ENCODE measurements at places on chromosomes 3 and 15.

- no peak for DNase-seq
These were observed 988.1 kb downstream of the FHIT start for GRCh38 chr3:60263191-60263590.

DNA sequence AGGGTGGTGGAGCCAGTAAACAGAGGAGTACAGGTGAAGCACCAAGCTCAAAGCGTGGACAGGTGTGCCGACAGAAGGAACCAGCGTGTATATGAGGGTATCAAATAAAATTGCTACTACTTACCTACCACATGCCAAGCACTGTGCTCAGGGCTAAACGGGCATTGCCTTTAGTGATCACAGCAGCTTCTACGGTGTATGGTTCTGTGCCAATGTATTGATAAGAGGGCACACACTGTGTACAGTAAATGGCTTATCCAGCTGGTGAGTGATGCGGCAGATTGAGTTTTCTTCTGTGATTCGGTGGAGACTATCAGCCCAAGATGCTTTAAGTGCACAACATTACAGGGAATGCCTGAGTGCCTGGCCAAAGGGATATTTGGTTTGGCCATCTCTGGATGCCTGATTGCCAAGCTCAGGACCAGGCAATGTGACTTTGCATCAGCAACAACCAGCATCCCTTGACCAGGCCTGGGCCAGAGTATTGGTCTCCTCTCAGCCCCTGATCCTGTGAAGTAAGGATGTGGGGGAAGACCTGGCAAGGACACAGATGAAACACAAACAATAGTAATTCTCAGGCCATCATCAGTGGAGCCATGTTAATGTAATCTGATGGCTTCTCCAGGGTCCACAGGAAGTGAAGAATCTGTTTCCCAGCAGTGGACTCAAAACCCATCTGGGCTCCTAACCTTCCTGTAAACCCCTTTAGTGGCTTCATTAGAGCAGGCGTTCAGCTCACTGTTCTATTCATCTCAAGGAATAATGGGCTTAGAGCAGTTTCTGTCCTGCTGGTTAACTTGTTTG lies 14.1 kb downstream of the STARD5 start:
- no peak for DNase-seq

- DNase-seq = no peak
These were observed 134.8 kb upstream of the RGMA start for GRCh38 chr15:93223803-93224202.

GRCh38 chr3:178658694-178659325 lies 122.6 kb downstream of the KCNMB2 start:
- DNase-seq = no peak

- no peak for DNase-seq
These were observed 8.3 kb downstream of the ANKRD63 start for GRCh38 chr15:40274350-40275274.

DNA sequence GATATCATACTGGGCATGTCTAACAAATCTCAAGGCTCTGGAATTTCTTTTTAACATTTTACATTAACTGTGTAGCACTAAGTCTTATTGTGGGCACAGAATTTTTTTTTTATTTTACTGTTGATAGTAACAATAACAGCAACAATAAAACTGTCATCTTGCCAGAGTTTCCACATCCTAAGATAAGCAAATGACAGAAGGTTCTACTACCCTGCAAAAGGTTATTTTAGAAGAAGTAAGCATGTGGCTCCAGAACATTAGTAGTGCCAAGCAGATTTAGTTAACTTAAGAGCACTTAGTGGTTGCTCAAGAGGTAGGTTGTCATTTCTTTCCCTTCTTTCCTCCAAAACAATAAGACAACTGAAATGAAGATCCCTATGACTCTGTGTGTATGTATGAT lies 743.0 kb upstream of the CBLB start:
- no peak for DNase-seq

GRCh38 chr15:52361975-52362494 lies 66.4 kb upstream of the MYO5C start:
- no peak for DNase-seq

DNA sequence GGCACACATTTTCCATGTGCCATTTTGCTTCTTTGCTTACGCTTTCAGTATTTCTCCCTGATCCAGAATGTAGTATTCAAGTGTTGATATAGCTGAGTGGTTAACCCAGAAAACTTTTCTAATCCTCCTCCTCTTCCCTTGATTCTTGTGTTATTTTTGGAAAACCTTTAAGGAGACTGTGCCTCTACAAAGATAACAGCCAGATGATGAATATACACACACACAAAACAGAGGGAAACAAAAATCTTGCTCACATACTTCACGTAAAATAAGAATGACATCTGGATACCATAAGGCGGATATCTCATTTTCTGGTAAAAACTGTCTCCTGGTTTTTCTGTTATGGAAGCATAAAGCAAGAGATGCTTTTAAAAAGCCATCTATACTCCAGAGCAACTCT lies 295.8 kb upstream of the THBS1 start:
- DNase-seq = no peak

All from BJ (cell line).